IMR-90 (cell line): ENCODE measurements at places on chromosomes 7 and 10.

- no peaks in the 10 kb centered on the region for H3K36me3 ChIP-seq
- no peak overlapping the region for H3K27ac ChIP-seq
- H3K4me1 ChIP-seq, result peaks cover 3% of the 10 kb centered on the region
- H3K4me3 ChIP-seq, result no peak overlapping the region
These were observed 54.7 kb upstream of the ANTXRL start for GRCh38 chr10:46232084-46232483.

DNA sequence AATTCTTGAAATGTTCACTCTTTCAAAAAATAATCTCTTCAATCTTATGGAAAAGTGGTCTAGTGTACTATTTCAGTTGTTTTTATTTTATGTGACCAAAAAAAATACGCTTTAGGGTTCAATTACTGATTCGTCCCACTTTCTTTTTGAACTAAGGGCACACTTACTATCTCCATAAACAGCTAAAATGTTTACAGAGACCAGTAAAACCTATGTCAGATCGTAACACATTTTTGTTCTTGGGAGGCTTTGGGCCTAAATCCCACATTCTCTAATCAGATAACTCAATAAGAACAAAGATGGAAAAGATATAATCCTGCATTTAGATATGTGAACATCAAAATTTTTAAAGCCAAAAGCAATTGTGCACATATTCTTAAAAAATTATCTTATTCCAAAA, 29.8 kb upstream of the EPC1 start:
- no peaks in the 10 kb centered on the region for H3K36me3 ChIP-seq
- H3K4me1 ChIP-seq, result 0 out of 2 replicates have a peak, but pooled peaks cover 1% of the 10 kb centered on the region
- H3K4me3 ChIP-seq, result peak overlapping the region; percentile 62
- H3K27ac ChIP-seq, result peak overlapping the region; percentile 26; the same call in 1 of the 2 replicates
- H3K27me3 ChIP-seq, result no peaks in the 10 kb centered on the region
- no peak for DNase-seq

DNA sequence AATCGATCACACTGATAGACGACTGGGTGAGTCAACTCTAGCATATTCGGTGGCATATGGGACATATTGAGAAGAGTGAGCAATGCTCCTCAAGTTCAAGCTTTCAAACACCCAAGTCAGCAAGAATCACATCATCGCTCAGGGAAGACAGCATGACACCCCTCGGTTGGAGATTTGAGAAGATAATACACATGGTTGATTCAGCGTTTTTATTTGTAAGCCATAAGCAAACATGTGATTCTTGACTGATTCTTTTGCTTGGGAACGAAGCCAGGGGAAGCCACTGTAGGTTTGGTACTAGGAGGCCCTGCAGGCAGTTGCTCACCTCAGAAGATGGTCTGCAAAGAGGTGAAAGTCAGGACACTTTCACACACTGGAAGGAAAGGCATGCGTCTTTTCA, 12.6 kb downstream of the UCMA start:
- H3K27me3 ChIP-seq, result no peaks in the 10 kb centered on the region; the same call in 1 of the 2 replicates
- H3K27ac ChIP-seq, result no peak overlapping the region
- no peaks in the 10 kb centered on the region for H3K4me1 ChIP-seq
- no peak for DNase-seq
- no peaks in the 10 kb centered on the region for H3K36me3 ChIP-seq

DNA sequence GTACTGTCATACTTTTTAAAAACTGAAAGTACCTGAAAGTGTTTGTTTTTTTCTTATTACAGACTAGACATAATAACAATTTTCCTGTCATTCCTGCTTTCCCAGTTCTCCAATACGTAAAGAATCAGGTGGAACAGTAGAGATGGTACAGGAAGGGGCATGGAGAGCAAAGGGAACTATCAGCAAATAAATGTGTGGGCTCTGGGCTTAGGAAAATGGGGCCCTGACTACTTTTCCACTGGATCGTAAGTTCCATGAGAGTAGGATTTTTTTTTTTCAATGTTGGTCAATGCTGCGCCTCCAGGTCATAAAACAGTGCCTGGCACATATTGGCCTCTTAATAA, 15.2 kb upstream of the FAS start:
- peak overlapping the region; percentile 69; the same call in 1 of the 2 replicates for H3K27ac ChIP-seq
- no peaks in the 10 kb centered on the region for H3K27me3 ChIP-seq
- peaks cover 6% of the 10 kb centered on the region for H3K4me1 ChIP-seq

DNA sequence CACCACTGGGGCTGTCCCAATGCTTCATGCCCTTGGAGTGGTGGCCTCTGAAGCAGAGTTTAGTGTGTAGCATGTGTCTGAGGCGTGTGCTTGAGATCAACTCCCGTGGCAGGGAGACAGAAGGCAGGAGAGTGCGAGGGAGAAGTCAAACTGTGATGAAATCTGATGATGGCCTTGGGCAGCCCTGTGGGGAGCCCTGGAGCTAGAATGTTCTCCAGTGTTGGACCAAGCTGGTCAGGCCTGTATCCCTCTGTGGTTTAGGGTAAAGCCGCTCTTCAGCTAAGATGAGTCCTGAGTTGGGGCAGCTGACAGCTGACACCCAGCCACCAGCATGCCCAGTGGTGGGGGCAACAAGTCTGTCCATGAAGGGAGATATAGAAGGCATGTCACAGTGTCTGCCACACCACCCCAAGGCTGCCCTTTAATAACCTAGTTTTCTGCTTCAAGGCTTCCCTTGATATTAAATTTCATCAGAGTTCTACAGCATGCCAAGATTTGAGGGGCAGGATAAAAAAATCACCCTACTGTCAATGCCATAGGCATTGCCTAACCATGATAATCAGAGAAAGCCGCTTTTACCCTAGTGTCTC, 170.5 kb upstream of the SVIL start:
- H3K27me3 ChIP-seq, result no peaks in the 10 kb centered on the region
- no peaks in the 10 kb centered on the region for H3K36me3 ChIP-seq
- peak overlapping the region; percentile 49 for H3K27ac ChIP-seq
- no peak for DNase-seq
- peaks cover 31% of the 10 kb centered on the region for H3K4me1 ChIP-seq

DNA sequence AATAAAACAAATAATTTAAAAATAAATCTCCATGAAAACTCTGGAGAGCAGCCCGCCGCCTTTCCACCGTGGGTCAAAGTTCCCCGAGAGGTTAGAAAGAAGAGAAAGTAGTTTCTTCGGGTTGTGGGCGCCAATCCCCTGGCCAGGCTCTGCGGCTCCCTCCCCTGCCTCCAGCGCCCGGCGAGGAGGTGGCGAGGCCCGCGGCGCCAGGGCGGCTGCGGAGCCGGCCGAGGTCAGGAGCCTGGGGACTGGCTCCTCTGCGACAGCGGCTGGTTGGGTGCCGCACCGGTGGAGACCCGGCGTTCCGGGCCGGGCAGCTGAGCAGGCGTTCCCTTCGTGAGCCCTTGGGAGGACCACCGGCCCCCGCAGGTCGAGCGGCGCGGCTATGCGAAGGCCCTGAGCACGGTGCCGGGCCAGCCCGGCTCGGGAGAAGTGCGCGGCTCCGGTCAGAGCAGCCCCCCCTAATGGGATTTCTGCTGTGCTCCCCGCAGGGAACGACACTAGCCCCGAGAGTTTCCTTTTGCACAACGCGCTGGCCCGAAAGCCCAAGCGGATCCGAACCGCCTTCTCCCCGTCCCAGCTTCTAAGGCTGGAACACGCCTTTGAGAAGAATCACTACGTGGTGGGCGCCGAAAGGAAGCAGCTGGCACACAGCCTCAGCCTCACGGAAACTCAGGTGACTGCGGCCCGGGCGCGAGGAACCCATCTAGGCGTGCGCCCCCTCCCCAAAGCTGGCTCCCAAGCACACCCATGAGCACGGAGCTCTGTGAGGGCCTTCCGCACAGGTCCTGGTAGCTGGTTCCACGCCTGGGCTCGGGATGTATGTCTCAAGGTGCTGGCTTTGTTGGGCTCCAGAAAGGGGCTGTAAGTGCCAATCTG, 2.8 kb downstream of the EMX2 start:
- no peak overlapping the region for H3K27ac ChIP-seq
- no peak for DNase-seq
- no peaks in the 10 kb centered on the region for H3K36me3 ChIP-seq
- peaks cover 90% of the 10 kb centered on the region for H3K27me3 ChIP-seq
- peaks cover 2% of the 10 kb centered on the region; the same call in 1 of the 2 replicates for H3K4me1 ChIP-seq

DNA sequence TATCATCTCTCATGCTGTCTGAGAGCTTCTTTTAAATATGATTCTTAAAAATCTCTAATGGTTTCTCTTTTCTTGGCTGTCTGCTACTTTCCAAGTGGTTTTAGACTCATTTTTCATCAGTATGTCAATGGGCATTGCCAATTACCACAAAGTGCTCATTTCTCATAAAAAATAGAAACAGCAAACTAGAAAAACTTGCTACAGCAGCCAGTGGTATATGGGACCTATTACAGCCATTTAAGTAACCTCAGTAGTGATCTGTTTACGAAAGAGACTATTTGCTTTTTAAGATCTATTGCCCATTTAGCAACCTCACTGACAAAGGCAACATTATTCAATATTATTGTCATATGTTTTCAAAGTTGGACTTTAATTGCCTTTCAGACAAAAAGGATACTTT, 207.1 kb upstream of the RHOBTB1 start:
- H3K36me3 ChIP-seq, result no peaks in the 10 kb centered on the region
- no peak overlapping the region for H3K4me3 ChIP-seq
- no peaks in the 10 kb centered on the region for H3K4me1 ChIP-seq
- H3K27ac ChIP-seq, result no peak overlapping the region
- H3K27me3 ChIP-seq, result no peaks in the 10 kb centered on the region; the same call in 1 of the 2 replicates
- DNase-seq, result no peak

DNA sequence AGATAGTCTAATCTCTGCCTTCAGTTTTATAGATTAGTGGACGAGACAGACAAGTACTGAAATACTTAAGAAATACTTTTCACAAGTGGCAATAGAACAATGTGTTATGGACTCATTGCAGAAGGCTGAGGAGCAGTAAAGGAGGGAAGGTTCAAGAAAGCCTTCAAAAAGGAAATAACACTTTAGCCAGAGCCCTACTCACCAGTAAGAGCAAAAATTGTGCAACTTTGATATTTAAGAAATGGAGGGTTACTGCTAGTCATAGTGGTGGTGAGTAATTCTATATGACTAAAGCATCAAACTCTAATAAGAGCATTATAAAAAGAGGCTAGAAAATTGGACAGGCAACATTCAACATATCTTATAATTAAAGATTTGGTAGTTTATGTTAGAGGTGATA, 28.8 kb downstream of the PTPN12 start:
- DNase-seq, result peak; percentile 85
- no peak overlapping the region for H3K27ac ChIP-seq
- H3K4me1 ChIP-seq, result peaks cover 12% of the 10 kb centered on the region
- no peaks in the 10 kb centered on the region for H3K27me3 ChIP-seq

GRCh38 chr7:36309301-36309700, 80.4 kb upstream of the ANLN start:
- peaks cover under 1% of the 10 kb centered on the region for H3K4me1 ChIP-seq
- no peaks in the 10 kb centered on the region for H3K36me3 ChIP-seq
- DNase-seq, result no peak
- no peak overlapping the region for H3K27ac ChIP-seq
- peaks cover 6% of the 10 kb centered on the region for H3K27me3 ChIP-seq

DNA sequence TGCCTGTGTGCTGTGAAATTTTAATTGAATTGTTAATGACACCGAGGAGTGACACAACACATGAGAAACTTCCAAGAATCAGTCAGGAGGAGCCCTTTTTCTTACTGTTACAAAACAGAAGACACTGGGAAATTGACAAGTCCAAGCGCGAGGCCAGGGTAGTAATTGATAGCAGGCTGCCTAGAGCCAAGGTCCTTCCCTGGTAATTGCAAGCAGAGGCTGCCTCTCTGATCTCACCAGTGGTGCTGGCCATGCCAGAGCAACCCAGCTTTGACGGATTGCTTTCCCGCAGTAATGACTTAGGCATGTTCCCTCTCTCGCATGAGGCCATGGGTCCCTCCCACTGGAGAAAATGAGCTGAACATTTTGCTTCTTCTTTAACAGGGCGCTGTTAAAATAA, 111.5 kb downstream of the LRMDA start:
- H3K4me1 ChIP-seq, result peaks cover 5% of the 10 kb centered on the region; the same call in 1 of the 2 replicates
- H3K27ac ChIP-seq, result no peak overlapping the region
- H3K4me3 ChIP-seq, result no peak overlapping the region
- DNase-seq, result no peak

DNA sequence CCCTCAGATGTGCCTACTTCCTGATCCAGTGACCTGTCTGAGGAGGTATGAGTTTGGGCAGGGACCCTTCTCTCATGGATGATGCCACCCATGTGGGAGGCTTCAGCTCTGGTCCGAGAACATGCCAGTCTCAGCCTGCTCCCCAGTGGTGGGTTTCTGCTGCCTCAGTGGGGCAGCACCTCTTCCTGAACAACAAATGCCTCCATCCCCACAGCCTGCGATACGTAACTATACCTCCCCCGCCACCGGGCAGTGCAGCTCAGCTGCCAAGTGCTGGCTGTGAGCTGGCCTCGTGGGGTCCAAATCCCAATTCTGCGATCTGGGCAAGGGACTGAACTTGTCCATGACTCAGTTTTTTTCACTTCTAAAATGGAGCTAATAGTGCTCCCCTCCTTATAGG, 3.1 kb downstream of the GDF10 start:
- H3K4me3 ChIP-seq, result no peak overlapping the region
- peaks cover 86% of the 10 kb centered on the region for H3K27me3 ChIP-seq
- no peaks in the 10 kb centered on the region for H3K36me3 ChIP-seq
- DNase-seq, result no peak
